Body of pancreas (tissue), 4 donors: ENCODE measurements at places on chromosomes 3 and 15. TPM values are rescaled to one million over a fixed set of nuclear protein-coding genes. Genes with fewer than 3 reads are reported as not detected.

SHF gene
- 2.9 TPM for total RNA-seq

GRCh38 chr3:15535732-15536131 lies 14.2 kb upstream of the COLQ start:
- no peaks in the 10 kb centered on the region for H3K36me3 ChIP-seq
- H3K27ac ChIP-seq, result no peak overlapping the region
- no peak for DNase-seq
- H3K4me3 ChIP-seq, result no peak overlapping the region

- H3K4me1 ChIP-seq, result peaks cover 33% of the 10 kb centered on the region
- DNase-seq, result no peak
- H3K4me3 ChIP-seq, result no peak overlapping the region
- H3K27me3 ChIP-seq, result no peaks in the 10 kb centered on the region
- H3K36me3 ChIP-seq, result no peaks in the 10 kb centered on the region
Measured at GRCh38 chr3:46490338-46491084, 7.3 kb upstream of the RTP3 start.

DNA sequence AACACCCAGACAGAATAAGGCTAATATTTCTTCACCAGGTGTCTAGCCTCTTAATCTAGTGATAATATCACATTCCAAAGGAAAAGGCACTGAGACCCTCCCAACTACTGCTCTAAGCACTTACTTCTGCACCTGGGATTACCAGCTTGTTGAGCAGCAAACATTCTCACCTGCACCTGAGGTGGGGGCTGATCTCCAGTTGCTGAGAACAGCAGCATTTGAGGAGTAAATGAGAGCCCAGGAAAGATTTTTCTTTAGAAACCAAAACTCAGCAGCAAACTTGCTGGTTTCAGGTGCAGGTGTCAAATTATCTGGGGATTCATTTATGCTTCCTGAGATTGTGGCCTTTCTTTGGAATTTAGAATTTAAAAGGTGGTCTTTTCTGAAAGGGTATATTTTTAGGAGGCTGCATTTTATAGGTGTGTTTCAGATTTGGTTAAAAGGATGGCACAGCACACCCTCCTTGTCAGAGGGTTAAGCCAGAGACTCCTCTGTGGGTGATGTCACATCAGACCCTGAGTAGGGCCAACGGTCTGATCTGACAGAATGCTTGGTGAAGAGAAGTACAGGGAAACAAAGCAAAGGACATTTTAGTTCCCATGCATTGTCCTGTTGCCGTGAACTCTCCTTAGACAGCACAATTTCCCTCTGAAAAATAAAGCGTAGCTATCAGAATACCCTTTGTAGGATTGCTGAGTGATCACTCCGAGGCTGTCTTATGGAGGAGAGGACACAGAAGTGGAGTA lies 411.0 kb upstream of the ATP11B start:
- no peaks in the 10 kb centered on the region for H3K27me3 ChIP-seq
- H3K4me1 ChIP-seq, result no peaks in the 10 kb centered on the region
- H3K36me3 ChIP-seq, result no peaks in the 10 kb centered on the region

- no peaks in the 10 kb centered on the region for H3K36me3 ChIP-seq
- no peak for DNase-seq
- no peak overlapping the region for H3K4me3 ChIP-seq
- no peaks in the 10 kb centered on the region for H3K27me3 ChIP-seq
- no peak overlapping the region for H3K27ac ChIP-seq
Measured at GRCh38 chr3:79157191-79157590, 610.6 kb downstream of the ROBO1 start.

- H3K4me3 ChIP-seq, result no peak overlapping the region
- no peak for DNase-seq
- H3K27ac ChIP-seq, result peak overlapping the region; percentile 70
- peaks cover 17% of the 10 kb centered on the region for H3K4me1 ChIP-seq
- H3K27me3 ChIP-seq, result no peaks in the 10 kb centered on the region
Measured at GRCh38 chr3:138114431-138114918, 933 bp downstream of the DZIP1L start.

DNA sequence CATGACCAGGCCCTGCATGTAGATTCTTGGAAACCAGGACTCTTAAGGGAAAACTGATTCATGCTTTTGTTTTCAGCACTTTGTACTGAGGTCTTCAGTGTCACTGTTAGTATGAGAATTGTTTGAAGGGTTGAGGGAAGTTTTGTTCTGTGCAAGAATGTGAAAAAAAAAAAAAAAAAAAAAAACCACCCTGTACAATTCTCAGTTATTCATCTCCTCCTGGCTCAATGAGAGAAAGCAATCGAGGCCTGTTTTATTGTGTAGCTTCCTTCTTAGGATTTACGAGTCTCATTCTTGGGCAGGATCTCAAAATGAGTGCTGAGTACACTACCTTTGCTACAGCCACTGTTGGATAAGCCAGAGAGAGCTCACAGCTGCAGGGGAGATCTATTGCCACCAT lies 469.5 kb downstream of the CNTN4 start:
- DNase-seq, result no peak
- H3K4me3 ChIP-seq, result no peak overlapping the region
- no peak overlapping the region for H3K27ac ChIP-seq
- no peaks in the 10 kb centered on the region for H3K27me3 ChIP-seq
- H3K36me3 ChIP-seq, result no peaks in the 10 kb centered on the region

DNA sequence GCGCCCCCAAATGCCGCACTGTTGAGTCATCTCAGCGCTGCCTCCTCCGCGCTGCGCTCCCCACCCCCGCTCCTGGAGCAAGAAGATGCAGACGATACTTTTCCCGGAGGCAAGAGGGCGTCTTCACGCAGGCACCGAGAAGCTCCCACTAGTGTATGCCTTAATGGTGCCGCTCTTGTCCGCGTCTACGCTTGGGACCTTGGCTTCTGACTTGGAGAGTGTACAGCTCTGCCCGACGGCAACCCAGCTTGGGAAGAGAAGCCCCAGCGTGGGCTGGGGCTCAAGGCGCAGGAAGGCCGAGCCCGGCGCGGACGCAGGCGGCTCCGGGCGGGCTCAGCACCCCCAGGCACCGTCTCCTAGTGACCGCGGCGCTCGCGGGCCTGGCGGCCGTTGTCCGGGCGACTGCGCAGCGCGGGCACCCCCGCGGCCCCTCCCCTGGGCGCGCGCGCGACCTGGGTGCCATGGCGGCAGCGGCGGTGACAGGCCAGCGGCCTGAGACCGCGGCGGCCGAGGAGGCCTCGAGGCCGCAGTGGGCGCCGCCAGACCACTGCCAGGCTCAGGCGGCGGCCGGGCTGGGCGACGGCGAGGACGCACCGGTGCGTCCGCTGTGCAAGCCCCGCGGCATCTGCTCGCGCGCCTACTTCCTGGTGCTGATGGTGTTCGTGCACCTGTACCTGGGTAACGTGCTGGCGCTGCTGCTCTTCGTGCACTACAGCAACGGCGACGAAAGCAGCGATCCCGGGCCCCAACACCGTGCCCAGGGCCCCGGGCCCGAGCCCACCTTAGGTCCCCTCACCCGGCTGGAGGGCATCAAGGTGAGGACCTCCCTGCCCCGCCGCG lies at the start of gene P4HTM:
P4HTM (plus strand) TSS at position 446 of the 840 bp plus-strand sequence; CDS start at position 462, 16 bp downstream.
- no peaks in the 10 kb centered on the region for H3K36me3 ChIP-seq
- peak; percentile 68 for DNase-seq
- peak within 1 kb of the TSS; percentile 83 for H3K27ac ChIP-seq
- peak within 1 kb of the TSS; percentile 85 for H3K4me3 ChIP-seq

DNA sequence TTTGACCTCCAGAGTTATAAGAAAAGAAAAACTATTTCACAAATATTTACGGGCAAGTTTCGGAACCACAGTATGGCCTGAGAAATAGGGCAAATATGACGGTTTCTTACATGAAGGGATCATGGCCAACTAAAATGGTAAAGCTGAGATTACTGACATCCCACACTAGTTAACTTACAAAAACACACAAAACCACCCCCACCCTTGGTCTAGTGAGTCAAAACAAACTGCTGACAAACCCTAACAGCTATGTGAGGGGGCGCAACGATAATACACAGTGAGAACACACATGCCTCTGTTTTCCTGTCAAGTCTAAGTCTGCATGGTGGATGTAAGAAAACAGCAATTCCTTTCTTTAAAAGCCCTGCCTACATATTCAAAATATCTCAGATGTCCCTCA lies 32.3 kb downstream of the CBLB start:
- H3K4me1 ChIP-seq, result peaks cover 6% of the 10 kb centered on the region
- no peaks in the 10 kb centered on the region for H3K36me3 ChIP-seq
- no peak overlapping the region for H3K4me3 ChIP-seq
- no peak overlapping the region for H3K27ac ChIP-seq
- no peaks in the 10 kb centered on the region for H3K27me3 ChIP-seq

GRCh38 chr15:92011611-92012367 lies 158.3 kb downstream of the SLCO3A1 start:
- H3K4me3 ChIP-seq, result no peak overlapping the region
- DNase-seq, result no peak
- no peak overlapping the region for H3K27ac ChIP-seq
- no peaks in the 10 kb centered on the region for H3K27me3 ChIP-seq
- H3K4me1 ChIP-seq, result peaks cover 10% of the 10 kb centered on the region

DNA sequence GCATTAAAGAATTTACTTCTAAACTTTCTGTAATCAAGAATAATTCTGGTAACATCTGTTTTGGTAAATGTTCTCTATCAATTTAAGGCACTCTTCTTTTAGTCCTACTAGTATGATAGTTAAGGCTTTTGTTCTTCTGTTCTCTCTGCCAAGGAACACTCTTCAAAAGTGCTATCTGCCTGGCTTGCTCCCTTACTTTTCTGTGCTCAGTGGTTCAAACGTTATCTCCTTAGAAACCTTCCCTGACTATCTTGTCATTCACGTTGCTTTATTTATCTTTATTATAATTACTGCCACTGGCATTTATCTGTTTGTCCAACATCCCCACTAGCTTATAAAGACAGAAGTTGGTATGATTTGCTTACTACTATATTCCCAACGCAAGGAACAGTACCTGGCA lies 59.2 kb downstream of the RFX7 start:
- H3K27me3 ChIP-seq, result no peaks in the 10 kb centered on the region
- no peak for DNase-seq
- no peak overlapping the region for H3K27ac ChIP-seq
- no peaks in the 10 kb centered on the region for H3K4me1 ChIP-seq

DNA sequence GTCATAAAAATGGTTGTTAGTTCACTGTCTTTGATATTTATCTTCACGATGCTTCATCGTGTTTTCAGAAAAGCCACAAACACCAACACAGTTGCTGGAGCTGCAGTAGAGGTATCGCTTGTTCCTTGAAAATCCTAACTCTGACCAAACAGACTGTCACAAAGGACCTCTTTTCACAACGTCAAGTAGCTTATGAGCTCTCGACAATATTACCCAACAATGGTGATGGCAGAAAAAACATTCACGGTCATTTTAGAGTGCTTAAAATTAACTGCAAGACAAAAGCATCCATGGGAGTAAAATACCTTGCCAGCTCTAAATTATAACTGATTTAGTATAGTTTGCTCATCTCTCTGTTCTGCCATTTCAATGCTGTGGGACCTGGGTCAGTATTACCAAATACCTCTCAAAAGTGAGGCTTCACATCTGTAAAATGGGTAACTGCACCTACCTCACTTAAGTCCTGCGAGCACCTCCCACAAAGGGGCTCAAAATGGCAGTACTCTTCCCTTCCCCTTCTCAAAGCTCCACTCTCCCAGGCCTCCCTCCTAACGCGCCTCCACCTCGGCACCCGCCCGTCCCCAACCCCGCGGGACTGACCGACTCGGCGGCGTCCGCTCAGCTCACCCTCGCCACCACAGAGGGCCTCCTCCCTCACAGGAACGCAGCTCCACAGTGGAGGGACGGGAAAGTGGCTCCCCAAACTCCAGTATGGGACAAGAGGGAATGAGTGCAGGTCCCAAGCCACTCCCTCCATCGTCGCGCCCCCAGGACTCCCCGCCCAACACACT lies 546 bp downstream of the TRIM59 start:
- H3K4me3 ChIP-seq, result peak overlapping the region; percentile 2
- DNase-seq, result no peak
- no peaks in the 10 kb centered on the region for H3K36me3 ChIP-seq
- H3K27ac ChIP-seq, result peak overlapping the region; percentile 58

DNA sequence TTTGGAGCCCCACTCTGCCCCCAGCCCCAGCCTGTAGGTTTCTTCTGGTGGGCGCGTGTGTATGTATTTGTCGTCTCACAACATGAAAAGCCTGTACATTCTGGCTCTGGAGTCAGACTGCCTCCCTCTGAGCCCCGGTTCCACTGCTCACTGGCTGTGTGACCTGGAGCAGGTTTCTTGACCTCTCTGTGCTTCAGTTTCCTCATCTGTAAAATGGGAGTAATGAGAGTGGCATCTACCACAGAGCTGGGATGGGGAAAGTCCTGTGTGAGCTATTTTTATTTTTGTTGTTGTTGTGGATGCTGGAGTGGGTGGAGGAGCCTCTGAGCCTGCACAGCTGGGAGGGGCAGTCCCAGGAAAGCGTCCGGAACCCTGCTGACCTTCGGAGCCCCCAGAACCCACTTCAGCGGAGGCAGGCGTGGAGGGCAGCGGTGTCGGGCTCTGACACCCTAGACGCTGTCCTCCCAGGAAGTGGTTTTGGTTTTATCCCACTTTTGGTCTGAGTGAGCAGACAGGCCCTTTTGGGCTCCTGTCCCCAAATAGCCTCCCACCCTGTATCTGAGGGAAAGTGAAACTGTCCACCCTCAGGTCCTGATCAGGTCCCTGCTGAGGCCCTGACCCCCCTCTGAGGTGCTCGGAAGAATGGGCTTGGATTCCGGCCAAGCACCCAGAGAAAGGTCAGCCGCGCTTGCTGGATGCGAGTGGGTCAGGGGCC lies 103.5 kb downstream of the CHSY1 start:
- DNase-seq, result no peak
- no peak overlapping the region for H3K27ac ChIP-seq
- no peak overlapping the region for H3K4me3 ChIP-seq
- no peaks in the 10 kb centered on the region for H3K27me3 ChIP-seq

PDZRN3 gene
- total RNA-seq, result 18.9 TPM

BAHD1 gene
- total RNA-seq, result 16.2 TPM

DNA sequence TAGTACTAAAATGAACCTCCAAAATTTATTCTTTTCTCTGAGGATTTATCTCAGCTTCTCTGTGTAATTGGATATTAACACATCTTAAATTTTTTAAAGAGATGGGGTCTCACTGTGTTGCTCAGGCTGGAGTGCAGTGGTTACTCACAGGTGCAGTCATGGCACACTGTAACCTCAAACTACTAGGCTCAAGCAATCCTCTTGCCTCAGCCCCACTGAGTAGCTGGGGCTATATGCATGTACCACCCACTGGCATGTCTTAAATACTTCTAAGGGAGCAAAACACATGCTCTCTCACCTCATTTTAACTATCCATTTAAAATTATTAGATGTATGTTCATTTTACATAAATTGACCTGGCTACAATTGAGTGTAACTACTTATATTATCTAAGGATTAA lies 11.3 kb upstream of the TMEM87A start:
- no peak for DNase-seq
- peaks cover 3% of the 10 kb centered on the region for H3K36me3 ChIP-seq
- H3K4me3 ChIP-seq, result no peak overlapping the region
- no peaks in the 10 kb centered on the region for H3K27me3 ChIP-seq
- peaks cover 20% of the 10 kb centered on the region for H3K4me1 ChIP-seq

- DNase-seq, result no peak
- H3K36me3 ChIP-seq, result no peaks in the 10 kb centered on the region
- no peaks in the 10 kb centered on the region for H3K27me3 ChIP-seq
- H3K4me1 ChIP-seq, result peaks cover 51% of the 10 kb centered on the region
- no peak overlapping the region for H3K4me3 ChIP-seq
Measured at GRCh38 chr3:188001926-188002325, 152.0 kb upstream of the LPP start.

AHSG gene
- total RNA-seq, result not detected

GRCh38 chr15:68445351-68445750 lies 13.4 kb upstream of the ITGA11 start:
- no peaks in the 10 kb centered on the region for H3K4me1 ChIP-seq
- no peaks in the 10 kb centered on the region for H3K27me3 ChIP-seq
- no peak for DNase-seq
- no peak overlapping the region for H3K27ac ChIP-seq
- no peak overlapping the region for H3K4me3 ChIP-seq

EFHB gene
- not detected for total RNA-seq

TIMP4 gene
- total RNA-seq, result 11.7 TPM
